ENCODE measurements at places on chromosomes 7 and 10.

GRCh38 chr7:33909755-33910154 is 4.4 kb downstream of the BMPER start:
- DNase-seq = no peak

GRCh38 chr7:158318511-158318913 is 269.1 kb downstream of the PTPRN2 start:
- no peak for DNase-seq

- DNase-seq = no peak
These were observed 50.6 kb upstream of the DUSP5 start for GRCh38 chr10:110446954-110447608.

GRCh38 chr10:129655007-129655678 is 188.1 kb downstream of the MGMT start:
- DNase-seq = no peak

DNA sequence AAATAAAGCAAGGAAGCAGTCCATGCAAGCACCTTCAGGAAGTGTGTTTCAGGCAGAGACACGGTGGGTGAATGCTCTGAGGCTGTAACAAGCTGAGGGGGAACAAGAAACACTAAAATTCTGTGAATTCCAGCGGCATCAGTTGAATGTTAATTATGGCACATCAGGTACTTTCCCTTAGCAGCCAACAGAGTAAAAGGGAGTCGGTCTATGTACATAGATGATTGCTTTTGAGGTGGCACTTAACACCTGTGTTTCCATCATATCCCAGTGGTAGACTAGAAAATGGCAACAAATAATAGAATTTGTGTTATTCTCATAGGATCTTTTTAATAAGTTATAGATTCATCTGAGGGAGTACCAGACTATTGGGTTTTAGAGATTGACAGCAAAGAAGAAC is 481.0 kb upstream of the KLF6 start:
- no peak for DNase-seq

GRCh38 chr10:23195846-23196600 is 3.9 kb downstream of the PTF1A start:
- no peak for DNase-seq

- no peak for DNase-seq
These were observed 67.2 kb downstream of the CREB5 start for GRCh38 chr7:28479507-28479947.

- no peak for DNase-seq
These were observed 42.2 kb downstream of the GPR85 start for GRCh38 chr7:113044394-113044793.

DNA sequence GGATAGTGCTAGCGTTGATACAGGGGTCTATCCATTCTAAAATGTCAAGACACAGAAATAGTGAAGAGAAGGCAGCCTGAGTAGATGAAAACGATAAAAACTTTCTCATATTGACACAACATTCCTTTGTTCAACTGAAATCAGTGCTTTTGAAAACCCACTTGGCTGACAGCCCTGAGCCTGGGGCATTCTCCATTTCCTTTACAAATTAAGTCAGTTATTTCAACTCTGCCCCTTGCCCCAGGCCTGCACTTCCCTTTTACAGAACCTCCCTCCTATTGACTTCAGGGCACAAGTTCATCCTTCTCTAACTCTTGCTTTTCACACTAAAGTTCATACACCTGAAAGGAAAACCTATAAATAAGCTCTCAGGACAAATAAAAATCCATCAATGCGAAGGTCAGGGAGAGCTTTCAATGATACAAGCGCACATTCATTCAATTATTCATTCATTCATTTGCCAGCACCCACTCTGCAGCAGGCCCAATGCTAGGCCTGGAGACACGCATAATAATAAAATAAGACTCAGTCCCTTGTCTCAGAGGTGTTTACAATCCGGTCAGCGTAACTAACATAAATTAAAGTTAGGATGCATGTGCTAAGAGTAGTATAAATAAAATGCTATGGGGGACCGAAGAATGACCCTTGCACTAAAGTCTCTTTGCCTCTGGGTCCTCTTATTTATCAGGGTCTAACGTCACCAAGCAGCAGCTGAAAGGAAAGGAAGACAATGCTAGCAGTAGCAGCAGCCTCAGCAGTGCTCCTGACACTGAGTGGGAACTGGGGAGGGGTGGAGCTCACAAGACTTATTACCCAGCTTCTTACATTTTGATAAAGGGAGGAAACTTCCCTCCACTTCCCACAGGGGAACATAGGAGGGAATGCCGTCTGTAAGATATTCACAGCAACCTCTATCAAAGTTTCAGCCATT is 134.8 kb downstream of the PDE1C start:
- no peak for DNase-seq

DNA sequence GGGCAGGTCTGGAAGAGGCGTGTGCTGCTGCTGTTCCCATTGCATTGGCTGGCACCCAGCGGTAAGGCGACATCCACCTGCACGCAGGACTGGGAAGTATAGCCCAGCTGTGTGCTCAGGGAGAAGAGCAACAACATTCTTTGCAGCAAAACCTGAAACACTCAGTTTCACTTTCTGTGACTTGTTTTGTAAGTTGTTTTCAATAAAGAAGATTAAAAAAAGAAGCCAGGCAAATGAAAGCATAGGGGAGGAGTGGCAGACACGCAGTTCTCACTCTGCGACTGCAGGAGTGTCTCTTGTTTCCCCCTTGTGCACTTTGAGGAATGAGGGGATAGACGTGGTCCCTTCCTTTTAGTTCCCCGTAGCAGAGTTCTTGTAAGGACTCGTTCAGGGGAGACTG is 5.8 kb downstream of the FBH1 start:
- no peak for DNase-seq

DNA sequence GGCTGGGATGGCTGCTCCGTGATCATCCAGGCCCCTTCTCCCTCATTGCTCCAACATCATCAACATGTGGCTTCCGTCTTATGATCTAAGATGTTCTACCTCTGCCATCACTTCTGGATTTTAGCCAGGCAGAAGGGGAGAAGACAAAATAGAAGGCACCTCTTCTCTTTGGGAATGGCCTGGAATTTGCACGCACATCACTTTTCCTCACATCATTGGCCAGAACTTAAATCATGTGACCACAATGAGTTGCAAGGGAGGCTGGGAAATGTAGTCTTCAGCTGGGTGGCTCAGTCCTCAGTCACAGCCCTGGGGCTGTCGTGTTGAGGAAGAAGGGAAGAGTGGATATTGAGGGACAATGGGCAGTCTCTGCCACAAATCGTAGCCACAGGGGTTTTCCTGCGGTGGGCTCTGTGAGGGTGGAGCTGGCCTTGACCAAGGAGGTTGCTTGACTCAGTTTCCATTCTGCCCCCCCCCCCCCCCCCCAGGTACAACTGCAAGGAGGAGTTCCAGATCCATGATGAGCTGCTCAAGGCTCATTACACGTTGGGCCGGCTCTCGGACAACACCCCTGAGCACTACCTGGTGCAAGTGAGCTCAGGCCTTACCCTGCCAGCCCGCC is 50.3 kb downstream of the PALD1 start:
- DNase-seq = no peak

- DNase-seq = no peak
These were observed 20.2 kb upstream of the PPIF start for GRCh38 chr10:79327090-79327457.

DNA sequence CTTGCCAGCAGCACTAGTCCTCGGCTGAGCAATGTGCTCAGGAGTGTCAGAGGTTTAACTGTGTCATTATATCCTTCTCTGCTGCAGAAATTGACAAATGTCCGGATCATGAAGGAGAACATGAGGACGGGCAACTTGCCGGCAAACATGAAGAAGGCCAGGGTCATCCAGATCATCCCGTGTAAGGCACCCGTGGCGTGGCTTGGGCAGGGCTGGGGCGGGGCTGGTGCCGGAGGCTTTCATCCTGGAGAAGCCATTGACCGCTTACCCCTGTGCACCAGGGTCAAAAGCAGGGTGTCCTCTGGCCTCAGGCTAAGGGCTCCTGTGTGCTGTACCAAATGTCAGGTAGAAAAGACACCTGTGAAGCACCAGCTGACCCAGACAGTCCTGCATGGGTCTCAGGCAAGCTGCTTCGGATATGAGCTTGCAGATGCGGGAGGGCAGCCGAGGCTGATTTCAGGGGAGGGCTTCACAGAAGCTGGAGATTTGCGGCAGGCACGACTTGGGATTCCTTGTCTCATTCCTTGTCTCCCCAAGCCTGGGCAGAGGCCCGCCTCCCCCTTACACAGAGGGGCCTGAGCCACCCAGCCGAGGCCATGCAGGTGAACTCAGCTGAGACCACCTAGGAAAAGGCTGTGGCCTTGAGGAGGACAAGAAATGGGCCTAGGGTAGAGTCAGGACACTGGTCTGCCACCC is 55.4 kb downstream of the MKI67 start:
- no peak for DNase-seq

Measured in stimulated activated CD4-positive, alpha-beta T cell treated with anti-CD3 and anti-CD28 coated beads, Interleukin-15, amount 100 ng/mL, for 1 hour (primary cell).